ENCODE measurements at places on chromosomes 1 and 21.

GRCh38 chr1:82073659-82074058, 272.9 kb downstream of the ADGRL2 start:
- no peak for DNase-seq

DNA sequence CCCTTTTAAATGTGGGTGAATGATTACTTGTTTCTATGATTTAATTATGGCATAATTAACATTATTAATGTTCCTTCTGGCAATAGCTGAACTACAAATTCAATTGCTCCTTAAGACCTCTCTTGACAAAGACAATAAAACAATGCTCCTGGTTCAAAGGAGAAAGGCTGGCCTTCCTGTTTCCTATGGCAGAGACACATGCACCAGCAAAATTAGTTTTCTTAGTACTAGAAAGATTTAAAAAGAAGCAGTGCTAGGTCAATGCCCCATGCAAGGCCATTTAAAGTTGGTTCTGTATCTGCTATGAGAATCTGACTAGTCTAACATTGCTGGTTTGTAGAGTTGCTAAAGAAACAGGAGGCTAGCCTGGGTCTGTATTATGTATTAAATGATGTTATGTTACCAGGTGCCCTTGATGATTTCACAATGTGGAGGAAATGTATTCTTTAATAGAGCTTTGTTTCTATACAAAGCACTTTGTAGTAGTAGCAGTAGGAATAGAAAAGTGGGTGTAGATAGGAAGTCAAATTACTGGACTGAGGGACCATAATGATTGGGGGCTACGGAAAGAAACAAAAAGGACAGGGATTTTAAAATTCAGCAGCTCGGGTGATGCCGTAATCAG, 38.8 kb upstream of the CD34 start:
- DNase-seq, result no peak

DNA sequence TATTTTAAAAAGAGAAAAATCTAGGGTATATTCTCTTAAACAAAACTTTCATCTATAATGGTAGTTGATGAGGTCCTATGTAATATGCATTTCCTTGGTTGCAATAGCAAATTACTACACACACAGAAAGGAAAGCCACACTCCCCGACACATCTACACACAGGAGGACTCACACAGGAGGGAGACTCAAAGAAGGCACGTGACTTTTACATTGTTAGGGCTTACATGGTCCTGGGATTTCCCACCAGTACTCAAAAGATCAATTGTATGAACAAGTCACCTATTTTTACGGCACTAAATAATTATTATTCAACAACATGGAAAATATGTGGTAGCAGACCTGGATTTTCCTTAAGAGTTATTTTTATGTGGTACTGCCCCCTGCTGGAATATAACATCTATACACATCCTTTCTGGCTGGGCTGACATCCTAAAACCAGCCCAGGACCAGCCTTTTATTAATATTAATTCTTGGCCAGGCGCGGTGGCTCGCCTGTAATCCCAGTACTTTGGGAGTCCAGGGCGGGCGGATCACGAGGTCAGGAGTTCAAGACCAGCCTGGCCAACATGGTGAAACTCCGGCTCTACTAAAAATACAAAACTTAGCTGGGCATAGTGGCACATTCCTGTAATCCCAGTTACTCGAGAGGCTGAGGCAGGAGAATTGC, 33.9 kb upstream of the LGALS8 start:
- peak; percentile 48 for DNase-seq

DNA sequence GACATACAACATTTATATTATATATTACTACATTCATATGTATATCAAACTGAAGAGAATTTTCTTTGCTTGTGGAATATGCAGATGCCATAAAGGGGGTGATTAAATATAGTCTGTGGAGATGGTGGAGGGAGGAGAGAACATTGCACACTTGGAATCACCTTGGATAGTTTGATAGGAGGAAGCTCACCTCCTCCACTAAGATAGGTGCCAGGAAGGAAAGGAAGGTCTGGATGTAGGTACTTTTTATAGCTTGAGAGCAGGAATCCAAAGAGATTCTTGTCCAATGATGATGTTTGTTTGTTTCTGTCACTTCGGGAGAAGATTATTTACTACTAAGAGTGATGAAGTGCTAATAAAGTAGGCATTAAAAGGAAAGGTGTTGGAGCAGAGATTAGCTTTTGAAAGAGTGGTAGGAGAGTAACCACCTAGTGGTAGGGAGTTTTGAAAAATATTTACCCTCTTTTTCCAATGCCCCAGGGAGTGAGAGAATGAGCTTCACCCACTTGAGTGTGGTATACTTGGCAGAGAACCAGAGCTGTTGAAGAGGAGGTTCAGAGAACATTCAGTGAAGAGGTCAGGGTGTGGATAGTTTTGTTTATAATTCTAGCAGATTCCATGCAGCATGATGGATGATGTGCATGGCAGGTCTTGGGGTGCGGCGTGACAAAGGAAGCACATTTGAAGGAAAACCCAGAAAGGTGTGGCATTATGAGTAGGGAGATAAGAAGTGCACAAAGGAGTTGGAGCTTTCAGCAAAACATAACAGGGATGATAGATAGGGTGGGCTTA, 145.0 kb downstream of the PATJ start:
- DNase-seq, result no peak

GRCh38 chr1:179287946-179288345, 5.7 kb upstream of the SOAT1 start:
- no peak for DNase-seq

DNA sequence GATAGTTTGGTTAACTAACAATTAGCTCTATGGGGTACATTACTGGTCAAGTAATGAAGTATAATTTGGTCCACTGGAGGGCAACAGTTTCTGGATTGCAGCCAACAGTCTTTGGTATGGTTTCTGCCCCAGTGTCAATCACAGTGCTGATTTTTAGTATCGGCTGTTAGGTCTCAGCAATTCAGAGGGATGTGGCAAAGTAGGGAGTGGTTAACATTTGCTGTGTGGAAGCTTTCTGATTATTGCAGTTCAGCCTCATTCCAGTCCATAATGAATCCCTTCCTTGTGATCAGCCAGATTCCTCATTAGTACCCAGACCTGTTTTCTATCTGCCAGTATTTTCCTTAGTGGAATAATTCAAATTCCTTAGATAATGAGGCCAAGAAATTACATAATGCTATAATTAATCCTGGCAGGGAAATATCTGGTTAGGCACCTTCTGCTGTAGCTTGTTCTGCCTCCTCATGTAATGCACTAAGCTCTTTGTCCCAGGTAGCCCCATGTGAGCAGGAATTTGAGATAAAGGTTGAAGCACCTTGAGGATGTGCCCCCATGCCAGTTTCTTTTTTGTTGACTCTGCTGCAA, 14.0 kb downstream of the F3 start:
- no peak for DNase-seq

DNA sequence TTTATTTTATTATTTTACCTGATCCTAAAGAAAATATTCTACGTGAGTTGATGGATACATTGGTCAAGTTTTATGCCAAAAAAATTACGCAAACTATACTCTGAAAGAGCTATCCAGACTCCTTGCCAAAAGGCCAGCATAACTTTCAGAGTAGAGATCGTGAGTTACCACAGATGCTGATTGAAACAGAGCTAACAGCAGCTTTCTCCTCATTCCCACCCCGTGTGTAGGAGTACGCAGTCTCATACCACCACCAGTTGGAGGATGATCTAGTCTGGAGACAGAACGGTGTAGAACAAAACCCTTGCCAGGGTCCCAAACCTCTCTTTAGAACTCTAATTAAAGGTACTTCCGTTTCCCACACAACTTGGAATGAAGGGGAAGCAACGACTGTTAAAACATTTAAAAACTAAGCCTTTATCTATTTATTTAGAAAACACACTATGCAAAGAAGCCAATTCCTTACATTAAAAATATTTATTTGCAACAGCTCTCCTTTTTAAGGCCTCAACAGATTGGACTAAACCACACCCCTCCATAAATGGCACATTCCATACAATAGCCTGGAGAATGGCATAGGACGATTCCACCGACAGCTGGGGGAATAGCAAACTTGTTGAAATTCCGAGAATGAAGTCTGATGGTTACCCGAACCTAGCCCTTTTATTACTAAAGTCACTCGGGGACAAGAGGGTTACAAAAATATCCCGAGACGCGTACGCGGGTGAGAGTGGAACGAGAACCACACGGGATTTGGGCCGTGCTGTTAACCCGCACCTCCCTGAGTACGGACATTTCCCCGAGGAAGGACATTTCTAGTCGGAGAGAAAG, 1.4 kb downstream of the NUCKS1 start:
- peak; percentile 62 for DNase-seq

- DNase-seq, result no peak
Measured at GRCh38 chr1:201645956-201646355, 107.0 kb downstream of the NAV1 start.

GRCh38 chr1:237864338-237865244, 26.1 kb downstream of the ZP4 start:
- peak; percentile 32 for DNase-seq

- peak; percentile 9 for DNase-seq
Measured at GRCh38 chr1:6822530-6823359, 37.5 kb downstream of the CAMTA1 start.

- no peak for DNase-seq
Measured at GRCh38 chr1:160101717-160102522, 3.5 kb upstream of the IGSF8 start.

GRCh38 chr1:47424336-47424982, 8.4 kb downstream of the FOXE3 start:
- DNase-seq, result peak; percentile 21

DNA sequence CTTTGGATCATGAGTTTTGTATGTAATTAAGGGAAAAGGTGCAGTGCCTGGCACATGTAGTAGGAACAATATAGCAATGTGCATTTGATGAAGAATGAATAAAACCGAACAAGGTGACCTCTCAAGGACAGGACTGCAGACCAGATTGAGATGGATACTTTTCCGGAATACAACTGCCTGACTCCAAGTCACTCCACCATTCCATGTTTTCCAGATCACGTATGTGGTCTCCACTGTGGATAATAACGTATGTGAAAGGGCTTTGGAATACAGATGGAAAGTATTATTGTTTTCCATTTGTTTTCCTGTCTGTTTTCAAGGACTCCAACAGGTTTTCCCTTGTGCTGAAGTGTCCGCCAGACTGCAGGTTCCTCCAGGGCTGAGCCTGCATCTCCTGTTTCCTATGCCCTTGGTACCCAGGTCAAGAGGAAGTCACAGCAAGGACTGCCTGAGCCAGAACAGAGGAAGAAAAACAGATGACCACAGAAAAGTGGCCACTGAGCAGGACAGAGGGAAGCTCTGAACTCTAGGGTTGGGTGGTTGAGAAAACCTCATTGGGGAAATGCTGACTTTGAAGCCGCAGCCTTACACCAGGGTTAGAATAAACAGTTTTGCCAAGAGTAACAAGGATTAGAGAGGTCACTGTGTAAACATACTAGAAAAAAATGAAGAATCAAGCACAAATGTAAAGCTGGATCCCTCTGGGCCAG, 4.0 kb downstream of the CFAP45 start:
- no peak for DNase-seq

- DNase-seq, result no peak
Measured at GRCh38 chr1:113507552-113508214, 117.4 kb downstream of the MAGI3 start.

- no peak for DNase-seq
Measured at GRCh38 chr1:165352442-165353293, 3.8 kb downstream of the LMX1A start.

DNA sequence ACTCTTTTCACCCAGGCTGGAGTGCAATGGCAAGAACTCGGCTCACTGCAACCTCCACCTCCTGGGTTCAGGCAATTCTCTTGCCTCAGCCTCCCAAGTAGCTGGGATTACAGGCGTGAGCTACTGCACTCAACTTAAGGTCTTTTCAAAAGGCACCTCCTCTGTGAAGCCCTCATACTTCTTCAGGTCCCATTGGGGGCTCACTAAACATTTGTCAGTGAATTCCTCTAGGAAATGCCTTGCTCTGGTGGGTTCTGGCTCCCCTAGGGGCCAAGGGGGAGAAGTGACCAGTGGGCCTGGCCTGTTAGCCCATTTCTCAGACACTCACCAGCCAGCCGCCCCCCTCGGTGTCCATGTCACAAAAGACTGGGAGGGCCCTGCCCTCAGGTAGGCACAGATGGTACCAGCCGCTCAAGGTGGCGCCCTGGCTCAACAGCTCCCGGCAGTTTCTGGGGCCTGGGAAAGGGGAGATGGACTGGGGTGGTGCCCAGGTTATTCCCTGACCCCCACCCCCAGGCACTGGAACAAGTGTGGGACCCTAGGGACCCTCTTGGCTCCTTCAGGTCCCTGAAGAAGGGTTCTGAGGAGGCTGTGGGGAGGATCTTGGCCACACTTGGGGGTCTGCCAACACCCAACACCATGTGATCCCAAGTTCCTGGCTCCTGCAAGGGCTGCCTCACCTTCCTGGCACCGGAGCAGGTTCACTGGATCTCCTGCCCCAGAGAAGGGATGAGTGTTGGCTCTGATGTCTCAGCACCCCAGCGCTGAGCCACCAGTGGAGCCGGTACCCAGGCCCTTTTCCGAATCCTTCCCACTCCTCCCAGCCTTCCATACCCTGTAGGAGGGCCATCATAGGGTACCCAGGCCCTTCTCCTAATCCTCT, 1.6 kb downstream of the FCN3 start:
- no peak for DNase-seq

- no peak for DNase-seq
Measured at GRCh38 chr1:77146270-77146669, 73.0 kb downstream of the PIGK start.

DNA sequence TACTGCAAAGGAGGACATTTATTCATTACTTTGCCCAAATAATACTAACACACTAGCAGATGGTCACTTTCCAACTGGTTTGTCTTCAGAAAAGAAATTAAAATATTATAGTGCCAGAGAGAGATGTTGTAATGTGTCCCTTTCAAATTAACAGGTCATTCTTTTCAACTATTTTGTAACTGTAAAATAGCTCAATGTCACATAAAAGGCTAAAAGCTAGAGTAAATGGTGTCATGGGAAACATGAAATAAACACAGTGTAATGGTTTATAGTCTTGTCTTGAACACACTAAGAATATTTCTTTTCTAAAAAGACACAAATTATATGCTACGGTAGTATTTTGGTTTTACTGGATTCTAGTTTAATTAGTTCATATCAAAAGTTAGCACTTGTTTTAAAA, 77.8 kb downstream of the ADGRL2 start:
- DNase-seq, result no peak

DNA sequence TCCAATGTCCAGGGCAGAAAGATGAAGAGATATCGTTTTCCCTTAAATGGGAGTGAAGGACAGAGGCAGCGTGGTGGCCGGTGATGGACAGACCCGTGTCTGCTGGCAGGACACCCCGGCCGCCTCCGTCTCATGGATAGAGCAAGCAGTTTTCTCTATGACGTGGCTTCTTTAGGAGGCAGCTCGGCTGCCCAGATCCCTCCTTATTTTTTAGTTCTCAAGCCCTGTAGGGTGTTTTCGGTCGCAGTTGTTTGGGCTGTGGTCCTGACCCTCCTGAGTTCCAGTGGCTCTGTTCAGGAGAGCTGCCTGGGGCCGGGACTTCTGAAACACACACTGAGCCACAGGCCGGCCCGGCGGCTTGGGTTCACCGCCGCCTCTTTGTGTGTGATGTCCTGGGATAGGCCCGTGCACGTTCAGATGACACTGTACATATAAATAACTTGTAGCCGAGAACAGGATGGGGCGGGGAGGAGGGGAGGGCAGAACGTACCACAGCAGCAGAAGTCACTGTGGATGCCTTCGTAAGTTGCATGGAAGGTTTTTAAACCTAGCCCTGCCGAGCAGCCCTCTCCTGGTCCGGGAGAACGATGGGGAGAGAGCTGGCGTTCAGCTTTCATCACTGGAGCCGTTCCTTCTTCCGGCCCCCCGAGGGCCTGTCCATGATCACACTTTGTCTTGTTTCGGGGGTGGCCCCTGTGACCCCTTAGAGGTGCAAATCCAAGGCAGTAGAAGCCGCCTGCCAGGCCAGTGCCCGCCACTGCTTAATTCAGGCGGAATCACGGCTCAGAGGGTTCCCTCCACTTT, 65.2 kb downstream of the SIK1 start:
- DNase-seq, result peak; percentile 14

GRCh38 chr1:9591669-9592509, 3.2 kb downstream of the TMEM201 start:
- no peak for DNase-seq
